Stimulated activated CD4-positive, alpha-beta T cell treated with anti-CD3 and anti-CD28 coated beads, Interleukin-1b, Interleukin-23, amount 100 ng/mL, for 1 hour (primary cell): ENCODE measurements at places on chromosomes 1 and 21.
A peak's percentile ranks its signal among the peaks of the same experiment; 100 is the strongest.

DNA sequence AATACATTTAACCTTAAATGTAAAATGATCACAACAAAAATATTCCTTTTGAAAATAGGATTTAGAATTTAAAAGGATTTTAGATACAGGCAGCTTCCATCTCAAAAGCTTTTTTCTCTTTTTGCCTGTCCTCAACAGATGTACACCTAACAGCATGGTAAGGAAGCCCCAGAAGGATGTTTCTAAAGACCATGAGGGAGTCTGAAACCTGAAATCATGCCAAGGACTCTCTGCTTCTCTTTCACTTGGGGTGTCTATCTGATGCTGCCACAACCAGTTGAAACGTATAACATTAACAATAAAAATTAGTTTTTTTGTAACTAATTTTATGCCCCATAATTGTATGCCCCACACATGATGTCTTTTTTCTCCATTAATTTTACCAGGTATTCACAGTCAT, 5.4 kb upstream of the ZNF281 start:
- no peak for DNase-seq

DNA sequence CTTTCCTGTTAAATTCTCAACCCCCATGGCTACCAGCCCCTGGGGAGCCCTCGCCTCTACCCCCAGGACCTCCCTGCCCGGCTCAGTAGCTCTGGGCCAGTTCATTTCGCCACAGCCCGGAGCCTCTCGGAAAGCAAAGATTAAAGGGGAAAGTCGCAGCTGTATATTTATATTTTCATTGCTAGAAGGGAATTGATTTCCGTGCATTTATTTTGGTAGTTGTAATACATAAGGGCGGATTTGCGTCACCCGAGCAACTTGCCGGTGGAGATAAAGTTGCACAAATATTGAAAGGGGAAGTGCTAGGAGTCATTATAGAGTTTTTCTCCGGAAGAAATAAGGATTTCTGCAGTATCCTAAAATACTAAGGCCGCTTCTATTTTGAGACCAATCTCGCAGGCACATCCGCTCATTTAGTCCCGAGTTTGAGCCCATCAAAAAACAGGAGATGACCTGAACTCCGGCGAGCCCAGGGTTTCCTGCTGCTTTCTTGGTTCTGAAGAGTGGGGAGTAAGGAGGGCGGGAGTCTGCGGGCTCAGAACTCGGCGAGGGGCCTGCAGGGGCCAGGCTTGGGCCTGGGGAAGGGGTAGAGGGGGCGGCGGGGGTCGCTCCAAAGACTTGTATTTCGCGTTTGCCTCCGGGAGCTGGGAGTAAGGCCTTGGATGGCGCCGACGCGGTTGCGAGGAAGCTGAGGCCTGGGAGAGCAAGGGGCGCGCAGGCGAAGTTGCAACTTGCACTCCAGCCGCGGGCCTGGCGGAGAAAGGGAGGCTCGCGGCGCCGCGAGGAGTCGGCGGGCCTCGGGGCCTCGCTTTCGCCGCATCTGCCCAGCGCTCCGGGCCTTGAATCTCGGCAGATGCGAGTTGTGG, 2.5 kb upstream of the HLX start:
- DNase-seq: no peak

DNA sequence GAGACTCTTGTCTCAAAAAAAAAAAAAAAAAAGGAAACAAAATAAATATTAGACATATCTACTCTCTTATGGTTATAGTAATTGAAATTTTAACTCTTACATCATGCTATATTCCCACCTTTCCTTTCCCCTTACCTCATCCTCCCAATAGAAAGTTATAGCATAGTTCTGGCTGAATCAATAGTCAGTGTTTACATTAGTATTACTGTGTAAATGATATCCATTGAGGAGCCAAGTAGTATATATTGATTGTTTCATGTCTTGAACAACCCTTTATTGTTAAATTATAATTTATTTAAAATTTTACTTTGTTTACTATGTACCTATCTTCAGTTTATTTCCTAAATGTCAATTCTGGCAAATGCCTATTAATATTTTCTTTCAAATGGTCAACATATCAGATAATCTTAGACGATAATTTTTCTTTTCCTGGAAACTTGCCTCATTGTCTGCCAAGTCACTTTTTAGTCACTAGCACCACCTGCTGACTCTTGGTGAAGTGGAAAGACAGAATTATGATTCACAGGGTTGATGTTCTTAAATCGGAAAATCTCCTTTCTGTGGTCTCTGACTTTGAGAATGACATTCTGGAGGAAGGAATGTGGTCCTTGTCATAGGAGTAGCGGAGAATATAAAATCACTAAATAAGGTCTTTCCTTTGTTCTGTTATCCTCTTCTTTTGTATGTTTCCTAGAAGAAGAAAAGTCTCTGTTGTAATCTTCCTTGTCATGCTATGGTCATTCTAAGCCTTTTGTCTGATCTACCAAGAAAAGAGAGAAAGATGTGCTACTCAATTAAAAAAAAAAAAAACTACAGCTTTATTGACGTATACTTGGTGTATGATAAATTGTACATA, 8.6 kb downstream of the HJV start:
- DNase-seq: peak; percentile 23

DNA sequence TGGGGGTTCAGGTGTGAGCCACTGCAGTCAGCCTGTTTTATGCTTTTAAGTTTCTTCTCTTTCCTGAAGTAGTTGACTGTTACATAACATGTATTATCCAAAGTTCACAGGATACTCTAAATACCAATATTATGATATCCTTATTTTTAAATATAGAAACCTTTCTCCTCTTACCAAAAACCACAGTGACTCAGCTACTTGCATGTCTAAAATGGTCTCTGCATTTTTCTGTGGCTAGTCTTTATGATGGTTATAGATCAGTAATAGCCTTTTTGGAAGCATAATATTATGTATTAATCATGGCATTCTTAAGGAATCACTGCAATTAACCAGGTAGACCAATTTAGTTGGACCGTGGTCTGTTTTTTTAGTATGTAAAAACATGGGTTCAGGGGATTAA, 210.8 kb upstream of the CACYBP start:
- no peak for DNase-seq

DNA sequence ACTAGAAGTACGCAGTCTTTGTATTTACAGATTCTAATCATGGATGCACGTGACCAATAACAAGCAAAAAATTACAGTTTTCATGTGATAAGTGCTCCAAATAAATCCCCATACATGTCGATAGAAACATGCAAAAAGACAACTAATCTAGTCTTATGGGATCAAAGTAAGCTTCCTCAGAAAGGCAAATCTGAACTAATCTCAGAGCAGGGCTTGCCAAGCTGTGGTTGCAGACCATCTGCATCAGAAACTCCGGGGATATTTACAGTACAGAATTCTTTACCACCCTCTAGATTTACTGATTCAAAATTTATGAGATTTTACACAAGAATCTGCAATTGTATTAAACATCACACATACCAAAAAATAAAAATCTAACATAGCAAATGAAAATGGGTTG, 1435.5 kb downstream of the MRPL39 start:
- DNase-seq: no peak

DNA sequence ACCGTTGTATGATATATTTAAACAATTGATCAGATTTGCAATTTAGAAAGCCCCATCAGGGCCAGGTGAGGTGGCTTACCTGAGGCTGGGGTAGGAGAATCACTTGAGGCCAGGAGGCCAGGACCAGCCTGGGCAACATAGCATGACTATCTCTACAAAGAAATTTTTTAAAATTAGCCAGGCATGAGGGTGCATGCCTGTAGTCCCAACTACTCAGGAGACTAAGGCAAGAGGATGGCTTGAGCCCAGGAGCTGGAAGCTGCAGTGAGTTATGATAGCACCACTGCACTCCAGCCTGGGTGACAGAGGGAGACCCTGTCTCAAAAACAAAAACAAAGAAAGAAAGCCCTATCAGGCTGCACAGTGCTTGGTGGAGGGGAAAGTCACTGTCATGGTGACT, 159.9 kb upstream of the RAB4A start:
- DNase-seq: no peak

DNA sequence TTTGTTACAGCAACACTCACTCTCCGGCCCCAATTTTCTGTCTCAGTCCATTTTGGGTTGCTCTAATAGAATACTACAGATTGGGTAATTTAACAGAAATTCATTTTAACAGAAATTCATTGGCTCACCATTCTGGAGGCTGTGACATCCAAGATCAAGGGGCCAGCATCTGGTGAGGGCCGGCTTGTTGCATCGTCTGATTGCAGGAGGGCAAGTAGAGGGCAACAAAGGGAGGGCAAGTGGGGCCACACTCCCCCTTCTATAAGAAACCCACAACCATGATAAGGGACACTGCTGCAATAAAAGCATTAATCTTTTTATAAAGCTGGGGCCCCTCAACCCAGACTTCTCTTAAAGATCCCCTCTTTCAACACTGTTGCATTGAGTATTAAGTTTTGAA, 260.1 kb upstream of the TMPRSS15 start:
- no peak for DNase-seq

- no peak for DNase-seq
Measured at GRCh38 chr1:118250232-118250631, 65.2 kb upstream of the SPAG17 start.

DNA sequence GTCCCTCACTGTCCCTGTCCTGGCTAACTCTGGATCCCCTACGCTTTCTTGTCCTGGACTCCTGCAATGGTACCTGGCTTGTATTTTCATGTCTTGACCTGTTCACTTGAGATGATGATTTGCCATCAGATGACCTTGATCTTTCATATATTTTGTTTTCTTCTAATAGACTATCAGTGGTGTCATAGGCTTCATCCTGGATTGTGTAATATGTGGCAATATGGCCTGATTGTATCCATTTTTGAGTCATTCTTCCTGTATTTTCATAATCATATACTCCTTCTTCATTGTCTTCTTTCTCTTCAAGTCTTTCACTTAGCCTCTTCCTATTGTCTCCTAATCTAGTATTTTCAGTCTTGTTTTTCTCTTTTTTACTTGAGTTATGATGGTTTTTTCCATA, 11.1 kb downstream of the FLG start:
- no peak for DNase-seq

DNA sequence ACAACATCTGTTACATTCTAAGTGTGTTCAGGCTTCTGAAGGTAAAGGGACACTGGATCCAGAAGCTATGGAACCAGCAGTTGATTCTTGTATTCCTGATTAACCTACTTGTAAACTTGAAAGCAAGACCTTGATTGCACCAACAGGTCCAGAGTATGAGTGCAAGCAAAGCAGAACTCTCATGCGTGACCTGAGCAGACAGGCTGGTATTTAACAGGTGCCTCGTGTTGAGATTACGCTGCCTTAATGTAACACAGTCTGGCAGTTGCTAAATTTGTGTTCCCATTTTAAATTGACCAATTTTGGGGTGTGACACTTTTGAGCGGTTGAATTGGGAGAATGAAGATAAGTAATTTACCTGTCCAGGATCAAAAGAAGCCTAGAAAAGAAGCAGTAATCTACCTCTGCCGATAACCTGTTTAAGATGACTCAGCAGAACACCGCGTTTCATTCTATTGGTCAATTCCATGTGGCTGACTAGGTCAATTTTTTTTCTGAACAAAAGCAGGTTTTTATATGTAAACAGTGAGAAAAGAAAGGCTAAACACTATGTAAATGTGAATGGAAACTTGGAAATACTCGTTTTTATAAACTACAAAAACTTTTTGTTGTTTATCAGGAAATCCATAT, 147.6 kb downstream of the DYRK1A start:
- no peak for DNase-seq

- DNase-seq: no peak
Measured at GRCh38 chr1:64569411-64569810, 99.5 kb downstream of the CACHD1 start.

- DNase-seq: peak; percentile 32
Measured at GRCh38 chr1:160951443-160952128, 3.0 kb downstream of the ITLN2 start.

DNA sequence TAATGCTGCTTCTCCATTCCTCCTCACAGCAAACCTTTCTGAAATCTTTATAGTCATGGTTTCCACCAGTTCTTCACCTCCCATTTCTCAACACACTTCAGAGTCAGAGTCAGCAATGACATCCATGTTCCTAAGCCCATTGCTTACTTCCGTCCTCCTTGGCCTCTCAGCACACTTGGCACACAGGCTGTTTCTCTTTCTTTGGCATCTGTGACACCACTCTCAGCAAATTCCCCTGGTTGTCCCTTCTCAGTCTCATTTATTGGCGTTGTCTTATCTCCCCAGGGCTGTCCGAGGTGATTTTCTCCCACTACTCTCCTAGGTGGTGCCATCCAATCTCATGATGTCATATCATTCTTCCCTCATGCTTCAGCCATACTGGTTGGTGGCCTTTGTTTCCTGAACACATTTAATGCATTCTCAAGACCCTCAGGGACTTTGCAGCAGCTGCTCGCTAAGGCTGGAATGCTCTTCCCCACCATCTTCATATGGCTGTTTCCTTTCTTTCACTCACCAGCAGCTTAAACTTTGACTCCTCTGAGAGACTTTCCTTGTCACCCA, 3.3 kb upstream of the LGALS8 start:
- no peak for DNase-seq

DNA sequence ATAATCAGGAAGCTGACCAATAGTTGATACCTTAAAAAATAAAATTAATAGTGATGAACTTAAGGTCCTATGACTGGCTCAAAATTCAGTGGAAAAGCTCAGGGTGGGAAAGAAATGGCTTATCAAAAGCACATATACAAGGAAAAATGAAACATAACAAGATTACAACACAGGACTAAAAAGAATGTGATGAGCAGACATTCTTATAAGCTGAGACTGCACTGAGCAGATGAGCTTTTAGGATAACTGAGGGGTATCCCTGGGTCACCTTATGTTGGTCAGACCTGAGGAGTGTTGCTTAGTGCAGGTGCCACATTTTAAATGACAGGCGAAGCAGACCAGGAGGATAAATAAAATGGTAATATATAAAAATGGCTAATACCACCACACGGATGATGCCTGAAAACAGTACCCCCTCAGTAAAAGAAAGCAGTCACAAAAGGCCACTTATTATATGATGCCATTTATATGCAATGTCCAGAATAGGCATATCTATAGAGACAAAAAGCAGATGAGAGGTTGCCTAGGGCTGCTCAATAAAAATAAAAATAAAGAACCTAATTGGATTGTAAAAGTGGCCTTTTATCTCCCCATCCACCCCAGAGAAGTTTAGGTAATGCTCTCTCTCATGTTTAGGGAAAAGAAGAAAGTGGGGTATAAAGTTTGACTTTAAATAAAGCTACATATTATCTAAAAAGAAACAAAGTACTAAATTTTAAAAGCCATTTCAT, 163.9 kb downstream of the SLC45A1 start:
- DNase-seq: no peak

DNA sequence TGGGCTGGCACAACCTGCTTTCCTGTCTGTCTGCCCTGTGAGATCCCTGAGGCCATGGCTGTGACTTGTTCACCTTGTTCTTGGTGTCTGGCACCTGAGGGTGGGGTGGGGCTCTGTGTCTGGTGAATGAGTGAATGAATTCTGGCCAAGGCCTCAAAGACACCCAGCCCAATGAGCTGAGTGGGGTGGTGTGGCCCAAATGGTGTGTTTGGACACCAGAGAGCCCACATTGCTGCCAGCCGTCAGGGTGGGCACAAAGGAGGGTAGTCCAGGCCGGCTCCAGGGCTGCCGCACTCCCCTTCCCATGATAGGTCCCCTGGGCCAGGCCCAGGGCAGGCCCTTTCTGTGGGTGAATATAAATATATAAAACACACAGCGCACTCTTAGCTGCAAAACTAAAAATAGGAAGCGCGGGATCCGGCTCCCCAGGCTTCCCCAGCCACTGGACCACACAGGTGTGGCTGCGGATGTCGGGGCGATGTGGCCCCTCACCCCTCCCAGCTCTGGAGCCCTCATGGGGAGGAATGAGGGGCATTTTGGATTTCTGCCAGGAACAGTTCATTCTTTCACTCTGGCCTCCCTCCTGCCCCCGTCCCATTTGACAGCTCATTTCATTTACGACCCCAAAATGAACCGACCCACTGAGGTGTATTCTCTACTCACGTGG, 33.3 kb downstream of the RUNX3 start:
- DNase-seq: no peak
